ENCODE measurements at places on chromosomes 3 and 15.

GRCh38 chr3:120369037-120369467, 19.9 kb upstream of the LRRC58 start:
- no peak for DNase-seq

- DNase-seq: no peak
Measured at GRCh38 chr3:34200576-34200975, 402.1 kb downstream of the PDCD6IP start.

- no peak for DNase-seq
Measured at GRCh38 chr3:150308481-150309256, 99.4 kb upstream of the TSC22D2 start.

GRCh38 chr15:70741677-70742293, 21.6 kb downstream of the UACA start:
- no peak for DNase-seq

DNA sequence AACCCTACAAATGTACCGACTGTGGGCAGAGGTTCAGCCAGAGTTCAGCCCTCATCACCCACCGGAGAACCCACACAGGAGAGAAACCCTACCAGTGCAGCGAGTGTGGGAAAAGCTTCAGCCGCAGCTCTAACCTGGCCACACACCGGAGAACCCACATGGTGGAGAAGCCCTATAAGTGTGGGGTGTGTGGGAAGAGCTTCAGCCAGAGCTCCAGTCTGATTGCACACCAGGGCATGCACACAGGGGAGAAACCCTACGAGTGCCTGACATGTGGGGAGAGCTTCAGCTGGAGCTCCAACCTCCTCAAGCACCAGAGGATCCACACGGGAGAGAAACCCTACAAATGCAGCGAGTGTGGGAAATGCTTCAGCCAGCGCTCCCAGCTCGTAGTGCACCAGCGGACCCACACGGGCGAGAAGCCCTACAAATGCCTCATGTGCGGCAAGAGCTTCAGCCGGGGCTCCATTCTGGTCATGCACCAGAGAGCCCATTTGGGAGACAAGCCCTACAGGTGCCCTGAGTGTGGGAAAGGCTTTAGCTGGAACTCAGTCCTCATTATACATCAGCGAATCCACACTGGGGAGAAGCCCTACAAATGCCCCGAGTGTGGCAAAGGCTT, 20.7 kb downstream of the ZSCAN2 start:
- no peak for DNase-seq

- no peak for DNase-seq
Measured at GRCh38 chr3:196117809-196118208, 35.9 kb upstream of the TFRC start.

DNA sequence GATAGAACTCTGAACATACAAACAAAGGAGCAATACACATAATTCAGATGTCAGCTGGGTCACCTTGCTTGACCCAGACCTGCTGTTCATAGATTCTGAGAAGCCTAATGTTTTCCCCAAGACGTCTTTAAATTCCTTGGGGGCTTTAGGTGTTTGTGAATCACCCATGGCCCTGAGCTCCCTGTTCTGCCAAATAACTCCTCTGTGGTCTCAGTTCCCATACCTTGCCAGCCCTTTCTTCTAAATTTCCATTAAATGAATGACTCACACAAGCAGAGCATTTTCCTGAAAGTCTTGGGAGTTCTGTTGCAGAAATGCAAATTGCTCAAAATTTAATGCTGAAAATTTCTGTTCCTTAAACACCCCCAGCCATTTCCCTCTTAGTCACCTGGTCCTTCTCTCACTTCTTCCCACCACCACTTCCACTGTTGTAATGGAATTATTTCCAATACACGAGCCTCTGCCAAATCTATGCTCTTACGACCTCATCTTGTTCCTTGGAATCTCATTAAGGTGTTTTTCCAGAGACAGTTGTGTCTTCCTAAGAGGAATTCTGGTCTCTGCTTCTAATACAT, 33.4 kb upstream of the PSMD6 start:
- no peak for DNase-seq

All from D341Med (cell line).